Stimulated activated CD8-positive, alpha-beta memory T cell treated with anti-CD3 and anti-CD28 coated beads, Interleukin-2, amount 100 ng/mL, for 1 hour (primary cell): ENCODE measurements at places on chromosomes 7 and 10.

- no peak for DNase-seq
These were observed 321.3 kb downstream of the PHF14 start for GRCh38 chr7:11294965-11295364.

DNA sequence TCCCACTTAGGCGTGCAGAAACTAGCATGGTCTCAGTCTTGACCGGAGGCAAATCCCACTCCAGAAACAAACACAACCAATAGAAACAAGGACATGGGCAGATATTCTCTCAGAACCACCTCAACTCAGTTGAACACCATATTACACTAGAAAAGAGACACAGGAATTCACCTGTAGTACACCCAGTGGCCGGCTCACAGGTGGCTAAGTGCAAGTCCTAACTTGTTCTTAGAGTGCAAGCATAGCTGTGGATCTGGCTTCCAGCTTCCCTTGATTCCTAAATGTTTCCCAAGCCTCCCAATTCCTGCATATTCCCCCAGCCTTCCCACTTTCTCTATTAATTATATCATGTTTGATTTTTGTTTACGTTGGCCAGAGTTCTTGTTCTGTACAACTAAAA lies 164.4 kb downstream of the TPK1 start:
- DNase-seq, result no peak

GRCh38 chr10:89147256-89147655 lies 59.9 kb downstream of the CH25H start:
- DNase-seq, result no peak

DNA sequence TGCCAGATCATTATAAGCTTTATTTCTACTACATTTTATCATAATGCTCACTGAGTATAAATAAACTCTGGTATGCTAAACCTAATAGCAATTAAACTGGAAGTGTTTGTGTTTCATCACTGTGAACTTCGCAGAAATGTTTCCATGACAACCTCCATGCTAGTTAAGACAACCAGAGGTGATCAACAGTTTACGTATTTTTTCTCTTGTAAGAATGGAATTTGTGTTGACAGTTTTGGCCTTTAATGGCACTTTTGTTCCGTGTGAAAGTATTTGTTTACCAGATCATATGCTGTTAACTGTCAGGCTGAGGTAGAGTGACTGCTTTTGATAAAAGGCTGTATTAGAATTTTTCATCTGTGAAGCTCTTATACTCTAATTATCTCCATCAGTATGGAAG lies 212.1 kb upstream of the PPP1R3A start:
- DNase-seq, result no peak

GRCh38 chr10:20552382-20552781 lies 344.7 kb downstream of the NEBL start:
- no peak for DNase-seq

GRCh38 chr7:33623267-33623666 lies 282.1 kb upstream of the BMPER start:
- DNase-seq, result no peak

GRCh38 chr7:122311734-122312450 lies 7.3 kb upstream of the FEZF1 start:
- DNase-seq, result no peak

DNA sequence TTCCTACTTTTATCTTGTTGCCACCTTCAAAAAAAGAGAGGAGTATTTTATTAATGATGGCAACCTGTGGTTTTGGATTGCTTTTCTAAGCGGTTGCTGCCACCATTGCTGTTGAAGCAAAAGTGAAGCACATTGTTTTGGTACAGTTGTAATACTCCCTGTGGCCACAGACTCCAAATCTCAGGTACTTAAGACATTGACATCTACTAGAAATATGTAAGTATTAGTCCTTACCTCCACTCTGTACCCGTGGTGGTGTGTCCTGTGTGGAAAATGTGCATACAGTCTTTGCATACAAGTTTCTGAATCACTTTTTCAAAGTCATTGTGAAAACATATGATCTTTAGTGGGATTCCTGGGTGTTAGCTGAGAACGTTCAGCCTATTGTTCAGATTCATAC lies 85.7 kb downstream of the ANLN start:
- DNase-seq, result no peak
